ENCODE measurements at places on chromosomes 2 and 18.

DNA sequence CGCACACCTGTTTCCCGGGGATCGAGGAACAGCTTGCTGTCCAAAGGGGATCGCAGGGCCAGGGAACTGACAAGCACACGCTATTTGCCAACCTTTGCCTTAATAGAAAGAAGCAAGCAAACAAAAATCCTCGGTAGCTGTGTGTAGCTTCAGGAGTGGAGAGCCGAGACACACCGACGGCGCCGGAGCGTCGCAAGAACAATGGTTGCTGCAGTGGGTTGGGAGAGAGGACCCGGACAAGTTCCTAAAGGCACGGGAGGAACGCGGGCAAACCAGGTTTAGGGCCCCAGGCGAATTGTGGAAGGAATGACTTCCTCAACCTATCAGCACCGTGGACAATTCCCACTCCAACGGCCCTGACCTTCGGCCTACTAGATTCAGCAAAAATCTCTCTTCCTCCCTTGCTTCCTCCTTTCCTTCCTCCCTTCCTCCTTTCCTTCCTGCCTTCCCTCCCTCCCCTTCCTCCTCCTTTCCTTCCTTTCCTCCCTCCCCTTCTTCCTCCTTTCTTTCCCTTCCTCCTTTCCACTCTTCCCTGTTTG, 4.9 kb upstream of the NEUROD1 start:
- H3K36me3 ChIP-seq = no peaks in the 10 kb centered on the region
- H3K27me3 ChIP-seq = peaks cover 46% of the 10 kb centered on the region
- no peak for DNase-seq
- H3K4me3 ChIP-seq = no peak overlapping the region
- peaks cover 19% of the 10 kb centered on the region for H3K4me1 ChIP-seq

- no peaks in the 10 kb centered on the region for H3K27me3 ChIP-seq
- H3K27ac ChIP-seq = no peak overlapping the region
- no peak for DNase-seq
These were observed 49.0 kb downstream of the KYNU start for GRCh38 chr2:142926445-142926844.

DNA sequence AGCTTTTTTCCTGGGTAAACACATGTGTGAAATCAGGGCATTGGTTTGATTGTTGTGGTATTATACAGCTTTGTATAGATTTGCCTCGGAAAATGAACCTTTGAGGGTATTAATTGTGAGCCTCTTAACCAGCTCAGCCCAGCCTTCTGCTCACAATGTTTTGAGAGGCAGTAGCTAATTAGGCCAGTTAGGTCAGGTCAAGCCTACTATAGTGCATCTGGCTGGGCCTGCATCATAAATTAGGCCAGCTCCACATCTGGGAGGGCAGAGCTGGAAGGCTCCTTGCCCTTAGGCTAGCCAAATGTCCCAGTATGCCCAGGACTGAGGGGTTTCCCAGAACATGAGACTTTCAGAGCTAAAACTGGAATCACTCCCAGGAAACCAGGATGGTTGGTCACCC, 43.0 kb downstream of the LRATD1 start:
- H3K36me3 ChIP-seq = no peaks in the 10 kb centered on the region
- no peak for DNase-seq

GRCh38 chr2:164430166-164430783, 191.0 kb downstream of the GRB14 start:
- no peak overlapping the region for H3K27ac ChIP-seq
- DNase-seq = no peak
- H3K36me3 ChIP-seq = no peaks in the 10 kb centered on the region
- no peak overlapping the region for H3K4me3 ChIP-seq
- H3K4me1 ChIP-seq = no peaks in the 10 kb centered on the region

Measured in CD8-positive, alpha-beta memory T cell (primary cell).